ENCODE measurements at places on chromosomes 4 and X.
A peak's percentile ranks its signal among the peaks of the same experiment; 100 is the strongest.

- DNase-seq, result no peak
Measured at GRCh38 chr4:102259702-102260101, 85.6 kb downstream of the SLC39A8 start.

- peak; percentile 9 for DNase-seq
Measured at GRCh38 chr4:143486314-143486713, 27.2 kb upstream of the SMARCA5 start.

DNA sequence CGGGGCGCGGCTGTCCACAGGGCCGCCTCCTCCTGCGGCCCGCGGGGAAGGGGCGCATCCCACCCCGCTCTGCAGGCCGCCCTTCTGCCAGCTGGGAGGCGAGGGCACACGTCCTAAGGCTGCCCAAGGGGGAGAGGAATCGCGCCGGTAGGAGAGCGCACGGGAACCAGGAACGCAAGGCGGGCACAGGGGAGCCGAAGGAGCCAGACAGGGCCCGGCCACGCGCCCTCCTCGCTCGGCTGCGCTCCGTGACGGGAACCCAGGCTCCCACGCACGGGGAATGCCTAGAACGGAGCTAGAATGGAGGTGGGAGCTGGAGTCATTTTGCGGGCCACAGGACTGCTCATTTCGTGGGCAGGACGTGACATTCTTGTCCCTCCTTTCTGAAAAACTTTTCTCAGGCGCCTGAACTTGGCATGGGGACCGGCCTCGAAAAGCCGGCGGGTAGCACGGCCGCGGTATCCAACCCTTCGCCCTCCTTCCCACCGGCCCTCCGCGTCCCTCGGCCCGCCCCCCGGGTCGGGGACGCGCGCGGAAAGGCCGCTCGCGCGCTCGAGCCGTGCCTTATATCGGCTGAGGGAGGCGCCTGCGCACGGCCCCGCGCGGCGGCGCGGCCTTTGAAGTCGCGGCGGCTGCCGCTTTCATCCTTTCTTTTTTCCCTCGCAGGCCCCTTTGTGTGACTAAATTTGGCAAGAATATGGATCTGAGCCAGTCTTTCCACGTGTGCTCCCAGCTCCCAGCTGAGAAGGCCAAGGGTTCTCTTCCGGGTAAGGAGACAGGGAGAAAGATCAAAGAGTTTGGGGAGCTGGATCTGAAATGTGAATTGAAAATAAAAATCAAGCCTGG, 4.2 kb upstream of the LEF1 start:
- DNase-seq, result peak; percentile 53

DNA sequence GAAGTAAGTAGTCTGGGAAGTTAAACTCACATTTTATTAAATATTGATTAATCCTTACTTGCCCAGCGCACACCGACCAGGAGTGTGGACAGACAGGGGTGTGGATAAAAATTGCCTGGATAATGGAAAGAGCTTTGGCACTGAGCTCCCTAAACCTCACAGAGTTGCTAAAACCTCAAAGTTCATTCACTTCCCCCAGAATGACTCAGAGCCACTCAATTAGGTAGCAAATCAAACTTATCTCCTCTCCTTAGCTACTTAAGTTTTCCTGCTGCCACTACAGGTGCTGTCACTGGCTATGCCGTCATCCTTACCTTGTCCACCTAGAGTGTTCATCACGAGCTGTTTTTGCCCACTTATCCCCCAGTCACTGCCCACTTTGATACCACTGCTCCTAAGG, 27.0 kb upstream of the MID1IP1 start:
- no peak for DNase-seq

- DNase-seq, result no peak
Measured at GRCh38 chr4:57287687-57288604, 177.8 kb upstream of the IGFBP7 start.

GRCh38 chrX:1283741-1284140, 15.1 kb downstream of the CSF2RA start:
- no peak for DNase-seq

DNA sequence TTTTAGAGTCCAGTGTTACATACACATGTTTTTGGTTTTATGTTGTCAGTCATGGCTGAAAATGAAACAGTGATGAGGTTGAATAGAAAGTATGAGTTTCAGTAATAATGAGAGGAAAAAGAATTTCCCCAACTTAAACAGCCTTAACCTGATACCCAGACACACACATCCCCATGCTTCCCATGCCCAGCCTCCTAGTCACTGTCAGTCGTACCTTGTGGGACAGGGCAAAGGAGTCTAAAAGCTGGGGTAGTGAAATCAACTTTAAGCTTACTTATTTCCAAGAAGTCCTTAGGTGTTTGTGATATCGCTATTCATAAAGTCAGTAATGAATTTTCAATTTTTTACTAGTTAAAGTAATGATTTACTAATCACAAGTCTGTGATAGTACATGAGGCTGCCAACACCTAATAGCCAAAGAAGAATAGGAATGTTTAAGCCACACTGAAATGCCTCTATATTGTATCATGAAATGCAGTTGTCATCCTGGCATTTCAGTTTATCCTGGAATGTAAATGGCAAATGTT, 24.3 kb upstream of the GPR34 start:
- DNase-seq, result no peak

GRCh38 chrX:150906694-150907093, 8.2 kb upstream of the CD99L2 start:
- DNase-seq, result no peak

- DNase-seq, result no peak
Measured at GRCh38 chr4:56790691-56791091, 30.8 kb downstream of the SPINK2 start.

- peak; percentile 19 for DNase-seq
Measured at GRCh38 chr4:40349561-40350198, 14.5 kb downstream of the CHRNA9 start.

DNA sequence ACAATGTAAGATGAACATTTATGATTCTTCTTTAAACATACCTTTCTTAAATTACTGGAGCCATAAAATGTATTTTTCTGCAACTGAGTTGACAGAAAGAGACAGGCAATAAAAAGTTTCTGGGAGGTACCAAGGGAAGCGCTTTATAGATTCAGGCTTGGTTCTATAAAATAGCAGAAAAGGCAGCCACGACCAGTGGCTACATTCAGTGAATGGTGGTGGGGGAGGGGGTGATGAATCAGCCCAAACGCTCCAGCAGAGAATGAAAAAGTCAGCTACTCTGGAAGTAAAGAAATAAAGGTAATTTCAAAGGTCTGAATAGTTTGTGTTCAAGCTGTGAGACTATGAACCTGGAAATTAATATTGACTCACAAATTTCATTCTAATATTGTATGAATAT, 456.1 kb downstream of the KCTD8 start:
- no peak for DNase-seq

GRCh38 chr4:169238445-169238844, 32.3 kb downstream of the SH3RF1 start:
- DNase-seq, result peak; percentile 46

DNA sequence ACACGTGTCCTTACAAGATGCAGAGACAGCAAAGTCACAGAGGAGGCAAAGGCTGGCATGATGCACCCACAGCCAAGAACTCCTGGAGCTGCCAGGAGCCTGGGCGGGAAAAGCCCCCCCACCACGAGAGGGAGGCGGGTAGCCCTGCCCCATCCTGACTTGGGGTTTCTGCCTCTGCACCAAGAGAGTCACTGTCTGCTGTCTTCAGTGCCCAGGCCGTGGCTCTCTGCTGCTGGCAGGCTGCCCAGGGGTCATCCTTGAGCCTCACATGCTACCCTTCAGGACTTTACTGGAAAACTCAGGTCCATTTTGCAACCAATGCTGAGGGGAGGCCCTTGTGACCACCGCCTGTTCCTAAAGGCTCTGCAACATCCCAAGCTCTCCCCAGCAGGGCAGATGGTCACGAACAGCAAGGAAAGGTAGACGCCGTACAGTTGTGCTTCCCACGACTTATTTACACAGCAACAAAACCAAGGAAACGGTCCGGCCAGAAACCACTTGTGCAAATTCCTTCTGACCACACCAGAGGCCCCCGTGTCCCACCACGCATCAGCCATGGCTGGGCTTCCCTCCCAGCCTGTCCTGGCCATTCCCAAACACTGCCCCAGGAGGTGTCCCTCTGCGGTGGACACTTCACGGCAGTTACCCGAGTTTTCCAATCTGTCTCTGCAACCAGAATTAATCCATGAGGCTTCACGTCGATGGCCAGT, 56.9 kb downstream of the ACOX3 start:
- peak; percentile 37 for DNase-seq

DNA sequence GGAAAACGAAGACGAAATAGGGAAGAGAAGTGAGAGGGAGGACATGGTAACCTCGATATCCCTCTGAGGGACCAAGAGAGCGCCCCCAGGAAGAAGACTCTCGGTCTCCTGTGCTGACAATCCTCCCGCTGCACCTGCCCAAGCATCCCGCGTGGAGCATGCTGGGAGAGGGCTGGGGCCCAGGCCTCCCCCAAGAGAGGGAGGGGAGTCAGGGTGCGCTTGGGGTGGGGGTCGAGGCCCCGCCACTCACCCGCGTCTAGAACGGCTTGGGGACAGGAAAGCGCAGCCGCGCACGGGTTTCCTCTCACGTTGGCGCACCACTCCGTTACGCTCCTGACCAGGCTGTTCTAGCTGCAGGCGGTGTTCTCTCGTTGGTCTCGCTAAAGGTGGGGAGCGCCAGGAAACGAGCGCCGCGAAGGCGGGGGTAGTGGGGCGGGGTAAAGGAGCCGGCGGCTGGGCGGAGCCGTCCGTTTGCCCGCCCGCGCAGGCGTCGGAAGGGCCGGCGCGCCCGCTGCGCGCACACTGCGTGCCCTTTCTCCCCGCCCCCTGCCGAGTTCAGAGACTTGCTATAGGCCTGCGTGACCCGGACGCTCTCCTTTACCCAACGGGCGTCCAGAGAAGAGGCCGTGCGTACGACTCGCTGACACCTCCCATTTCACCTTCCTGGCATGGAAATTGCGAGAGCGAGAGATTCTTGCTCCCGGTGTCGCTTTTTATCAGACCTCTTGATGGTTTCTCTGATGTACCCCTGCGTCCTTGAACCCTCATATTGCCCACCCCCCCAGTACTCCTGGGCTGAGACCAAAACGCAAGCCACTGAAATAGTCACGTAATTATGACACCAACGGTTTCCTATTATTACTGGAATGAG, at the start of gene C1GALT1C1:
TSS of gene C1GALT1C1 (minus strand) at position 388 of the 871 bp plus-strand sequence. CDS start 2,888 bp downstream, outside the sequence.
- peak; percentile 94 for DNase-seq

- DNase-seq, result no peak
Measured at GRCh38 chrX:13074297-13075262, 30.2 kb upstream of the FAM9C start.

DNA sequence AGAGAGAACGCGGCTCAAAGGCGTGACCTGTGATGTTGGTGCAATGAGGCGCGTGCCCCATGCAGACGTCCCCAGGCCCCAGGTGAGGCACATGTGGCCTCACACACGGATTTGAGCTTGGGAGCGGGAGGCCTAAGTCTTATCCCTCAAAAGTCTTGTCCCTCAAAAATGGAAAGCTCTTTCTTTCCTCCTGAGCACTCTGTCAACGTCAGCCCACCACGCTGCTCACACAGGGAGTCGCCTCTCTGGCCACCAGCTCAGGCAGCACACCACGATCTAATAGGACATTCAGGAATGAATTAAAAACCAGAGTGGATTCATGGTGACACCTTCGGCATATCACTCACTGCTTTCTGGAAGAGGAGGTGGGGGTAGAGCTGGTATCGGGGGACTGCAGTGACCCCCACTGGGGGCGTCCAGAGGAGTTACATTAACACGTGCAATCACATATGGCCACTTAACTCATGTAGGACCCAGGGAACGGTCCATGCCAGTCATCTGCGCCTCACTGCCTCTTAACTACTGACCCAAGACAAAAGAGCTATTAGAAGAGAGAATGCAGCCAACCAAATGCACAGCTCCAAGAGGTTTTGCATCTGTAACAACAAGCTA, 21.9 kb upstream of the CYP4V2 start:
- no peak for DNase-seq

DNA sequence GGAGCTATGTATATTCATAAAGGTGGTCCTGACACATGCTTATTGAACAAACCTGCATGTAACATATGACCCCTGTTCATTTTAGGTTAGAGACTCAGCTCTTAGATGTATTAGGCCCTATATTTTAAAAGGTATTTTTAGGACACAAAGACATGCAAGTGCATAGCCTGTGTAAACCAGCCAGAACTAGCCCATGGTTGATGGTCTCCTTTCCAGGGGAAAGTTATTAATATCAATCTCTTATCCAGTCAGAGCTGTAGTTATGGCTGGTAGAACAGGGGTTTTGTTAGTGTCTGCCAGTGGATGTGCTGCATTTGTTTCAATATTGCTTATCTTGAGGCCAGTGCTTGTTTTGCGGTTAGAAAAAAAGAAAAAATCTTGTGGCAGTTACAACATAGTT, 488.6 kb downstream of the KCTD8 start:
- no peak for DNase-seq

- no peak for DNase-seq
Measured at GRCh38 chr4:111718763-111719559, 426.3 kb upstream of the FAM241A start.

- no peak for DNase-seq
Measured at GRCh38 chr4:25065932-25066590, 35.3 kb upstream of the LGI2 start.

DNA sequence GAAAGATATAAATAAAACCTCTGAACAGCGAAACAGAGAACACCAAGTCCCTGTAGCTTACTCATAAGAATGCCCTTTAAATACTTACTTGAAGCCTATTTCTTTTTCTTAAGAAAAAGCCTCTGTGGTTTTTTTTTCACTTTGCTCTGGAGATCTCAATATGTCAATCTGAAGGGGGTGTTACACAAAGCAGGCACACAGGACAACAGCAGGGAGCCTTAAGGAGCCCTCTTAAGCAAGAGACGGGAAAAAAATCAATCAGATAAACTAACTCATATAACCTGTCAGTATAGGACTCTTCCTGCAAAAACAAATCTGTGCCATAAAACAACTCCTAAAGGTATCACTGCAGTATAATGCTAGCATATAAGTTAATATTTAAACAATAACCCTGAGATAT, 611.1 kb upstream of the ATOH1 start:
- no peak for DNase-seq

DNA sequence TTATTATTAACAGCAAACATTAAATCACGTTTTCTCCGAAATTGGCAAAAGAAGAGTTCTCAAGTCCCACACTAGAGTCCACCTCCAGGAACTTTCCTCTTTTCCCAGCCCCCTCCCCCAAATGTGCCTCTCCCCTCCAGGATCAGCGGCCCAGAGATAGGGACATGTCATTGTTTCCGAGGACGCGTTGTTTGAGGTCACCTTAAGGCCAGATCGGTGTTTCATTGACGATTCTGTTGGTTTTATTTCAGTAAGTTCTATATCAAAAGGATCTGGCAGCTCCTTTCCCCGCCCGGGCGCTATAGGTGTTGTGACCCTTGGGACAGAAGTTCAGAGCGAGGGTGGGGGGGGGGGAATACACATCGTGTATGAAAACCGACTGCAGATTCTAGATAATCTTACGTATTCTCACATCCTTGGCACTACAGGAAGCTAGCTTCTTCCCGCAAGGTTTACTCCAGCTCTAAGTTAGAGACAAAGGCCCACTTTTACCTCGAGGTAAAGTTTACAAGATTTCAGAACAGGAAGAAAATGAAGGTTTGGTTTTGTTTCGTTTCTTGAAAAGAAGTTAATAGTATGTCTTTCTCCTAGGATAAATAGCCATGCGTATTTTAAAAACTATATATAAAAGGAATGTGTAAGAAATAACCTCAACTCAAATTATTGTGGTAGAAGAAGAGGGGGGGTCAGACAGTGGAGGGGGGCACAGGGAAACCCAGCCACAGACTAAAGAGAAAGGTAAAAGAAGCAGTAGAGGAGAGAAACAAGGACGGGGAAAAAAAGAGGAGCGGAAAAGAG, 739 bp upstream of the MSX1 start:
- DNase-seq, result no peak

- peak; percentile 4 for DNase-seq
Measured at GRCh38 chr4:151304755-151305154, 20.6 kb downstream of the SH3D19 start.

GRCh38 chrX:6738518-6739470, 203.9 kb upstream of the VCX3A start:
- no peak for DNase-seq
